Immature natural killer cell (primary cell): ENCODE measurements at places on chromosomes 12 and 14. TPM values are rescaled to one million over a fixed set of nuclear protein-coding genes. Genes with fewer than 3 reads are reported as not detected.

DNA sequence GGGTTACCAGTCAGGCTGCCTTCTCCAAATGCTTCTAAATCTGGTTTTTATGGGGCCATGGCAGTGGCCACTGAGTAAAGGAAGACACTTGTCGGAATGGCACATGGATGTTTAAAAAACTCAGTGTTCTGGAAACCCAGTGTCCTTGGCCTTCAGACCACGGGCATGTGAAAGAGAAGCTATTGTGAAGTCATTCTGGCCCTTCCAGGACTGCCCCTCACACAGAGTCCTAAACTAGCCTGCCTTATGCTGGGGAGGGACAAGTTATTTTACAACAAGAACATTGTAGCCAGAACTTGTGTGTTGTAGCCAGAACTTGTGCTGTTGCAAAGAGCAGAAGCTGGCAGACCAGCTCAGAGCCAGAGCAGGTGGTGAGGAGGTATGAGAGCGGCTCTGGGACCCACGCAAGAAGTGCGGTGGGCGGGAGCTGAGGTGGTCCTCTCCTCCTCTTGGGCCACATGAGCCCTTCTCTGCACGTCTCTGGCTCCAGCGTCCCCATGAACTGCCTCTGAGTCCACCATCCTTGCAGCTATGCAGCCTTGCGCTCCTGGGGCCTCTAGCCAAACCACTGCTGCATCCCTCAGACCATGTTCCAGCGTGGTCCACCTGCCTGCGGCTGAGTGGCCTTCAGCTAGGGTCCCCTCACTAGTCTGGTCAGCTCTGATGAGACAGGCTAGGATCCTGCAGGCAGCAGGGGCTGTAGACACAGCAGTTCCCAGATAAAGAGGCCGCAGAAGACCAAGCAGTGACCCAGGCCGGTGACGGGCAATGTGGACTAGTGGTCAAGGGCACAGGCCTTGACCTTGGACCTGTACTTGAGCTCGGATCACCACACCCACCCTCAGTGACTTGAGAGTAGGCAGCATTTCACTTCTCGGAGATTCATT lies 32.5 kb downstream of the MMAB start:
- DNase-seq: no peak

DNA sequence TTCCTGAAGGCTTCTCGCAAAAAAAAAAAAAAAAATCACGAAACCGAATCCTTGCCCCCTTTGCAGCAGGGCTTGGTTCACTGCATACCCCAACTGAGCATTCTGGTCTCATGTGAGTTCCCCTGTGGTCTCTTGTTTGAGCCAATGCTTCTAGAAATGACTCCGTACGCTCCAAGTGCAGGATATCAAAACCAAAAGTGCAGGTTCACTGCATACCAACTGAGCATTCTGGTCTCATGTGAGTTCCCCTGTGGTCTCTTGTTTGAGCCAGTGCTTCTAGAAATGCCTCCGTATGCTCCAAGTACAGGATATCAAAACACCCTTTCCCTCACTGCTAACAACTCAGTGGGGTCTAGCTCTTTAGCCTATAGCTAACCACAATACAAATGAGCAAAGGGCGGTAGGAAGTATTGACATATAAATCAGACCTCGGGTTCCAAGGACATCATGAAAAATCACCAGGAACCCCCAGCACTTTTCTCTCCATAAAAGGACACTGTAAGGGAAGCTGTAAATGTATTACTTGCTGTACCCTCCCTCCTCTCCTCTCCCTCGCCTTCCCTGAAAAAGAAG lies 206.3 kb upstream of the NOS1 start:
- no peak for DNase-seq

DNA sequence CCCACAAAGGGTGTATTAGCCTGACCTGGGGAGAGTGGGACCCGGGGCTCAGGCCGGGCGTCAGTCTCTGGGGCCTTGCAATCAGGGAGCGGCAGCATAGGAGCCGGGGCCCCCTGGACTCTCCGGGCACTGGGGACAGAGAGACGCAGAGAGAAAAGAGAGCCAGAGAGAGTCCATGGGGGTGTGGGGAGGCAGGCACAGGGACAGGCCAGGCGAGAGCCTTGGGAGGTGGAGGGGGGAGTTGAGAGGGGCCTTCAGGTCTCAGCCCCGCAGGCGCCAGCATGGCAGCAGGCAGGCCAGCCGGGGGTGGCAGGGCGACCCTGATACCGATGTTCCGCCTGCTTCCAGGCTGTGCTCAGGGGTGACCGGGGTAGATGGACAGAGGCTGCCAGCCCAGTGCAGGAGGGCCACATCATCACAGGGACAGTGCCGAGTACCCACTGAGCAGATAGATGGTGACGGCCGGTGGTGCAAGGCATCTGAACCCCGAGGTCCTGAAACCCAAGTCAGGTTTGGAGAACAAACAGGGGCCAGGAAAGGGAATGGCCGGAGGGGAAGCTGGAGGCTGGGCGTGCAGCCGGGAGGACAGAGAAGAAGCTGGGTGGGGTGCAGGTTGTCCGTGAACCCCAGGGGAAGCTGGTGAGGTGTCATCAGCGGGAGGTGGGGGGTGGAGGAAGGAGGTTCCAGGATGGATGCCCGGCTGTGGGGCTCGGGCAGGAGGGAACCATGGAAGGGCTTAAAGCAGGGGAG lies 2.9 kb downstream of the EXOC3L4 start:
- no peak for DNase-seq

Gene MANSC4
- not detected for polyA plus RNA-seq
